ENCODE measurements at places on chromosomes 4 and X.

GRCh38 chr4:6402566-6403399 lies 69.6 kb downstream of the PPP2R2C start:
- DNase-seq = no peak

GRCh38 chr4:16593386-16593785 lies 305.1 kb downstream of the LDB2 start:
- no peak for DNase-seq

DNA sequence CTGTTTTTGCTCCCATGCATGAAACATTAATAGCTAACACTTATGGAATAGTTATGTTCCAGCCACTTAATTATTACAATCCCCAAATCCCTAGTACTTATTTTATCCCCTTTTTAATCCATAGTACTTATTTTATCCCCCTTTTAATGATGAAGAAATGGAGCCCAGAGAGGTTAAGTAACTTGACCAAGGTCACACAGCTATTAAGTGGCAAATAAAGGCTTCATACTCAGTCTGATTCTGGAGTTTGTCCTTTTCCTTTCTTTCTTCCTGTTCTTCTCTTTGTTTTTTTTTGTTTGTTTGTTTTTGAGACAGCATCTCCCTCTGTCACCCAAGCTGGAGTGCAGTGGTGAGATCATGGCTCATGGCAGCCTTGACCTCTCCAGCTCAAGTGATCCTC lies 2.2 kb downstream of the NKAP start:
- DNase-seq = no peak

- DNase-seq = peak; percentile 47
Observed at GRCh38 chr4:146661367-146661766, 22.7 kb downstream of the POU4F2 start.

Data from NCI-H1105 treated with DMSO at 0.1 percent for 48 hours (cell line).